Left ventricle myocardium superior (tissue), 1 donor: ENCODE measurements at places on chromosomes 2 and 18. TPM values are rescaled to one million over a fixed set of nuclear protein-coding genes. Genes with fewer than 3 reads are reported as not detected.

GRCh38 chr2:310994-311393 is 23.1 kb upstream of the ALKAL2 start:
- no peak for DNase-seq

GRCh38 chr2:159617646-159618045 is 1.3 kb upstream of the BAZ2B start:
- DNase-seq = no peak

DNA sequence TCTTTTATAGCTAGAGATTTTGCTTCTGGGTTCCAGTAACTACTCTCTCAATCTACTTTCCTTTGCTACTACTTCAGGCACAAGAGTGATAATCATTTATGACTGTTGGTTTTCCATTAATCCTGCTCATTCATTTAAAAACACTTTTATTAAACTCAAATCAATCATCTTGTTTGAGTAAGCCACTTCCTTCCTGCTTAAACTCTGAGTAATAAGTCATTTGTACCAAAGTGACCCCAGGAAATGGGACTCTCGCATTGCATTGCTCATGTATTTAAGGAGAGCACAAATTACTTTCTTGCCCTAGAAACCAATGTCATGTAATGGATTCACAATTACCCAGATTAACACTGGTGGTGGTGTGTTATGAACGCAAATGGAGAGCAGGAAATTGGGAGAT is 270.7 kb upstream of the HNMT start:
- DNase-seq = no peak

- DNase-seq = no peak
These were observed 69.6 kb downstream of the SMC6 start for GRCh38 chr2:17683981-17684380.

DNA sequence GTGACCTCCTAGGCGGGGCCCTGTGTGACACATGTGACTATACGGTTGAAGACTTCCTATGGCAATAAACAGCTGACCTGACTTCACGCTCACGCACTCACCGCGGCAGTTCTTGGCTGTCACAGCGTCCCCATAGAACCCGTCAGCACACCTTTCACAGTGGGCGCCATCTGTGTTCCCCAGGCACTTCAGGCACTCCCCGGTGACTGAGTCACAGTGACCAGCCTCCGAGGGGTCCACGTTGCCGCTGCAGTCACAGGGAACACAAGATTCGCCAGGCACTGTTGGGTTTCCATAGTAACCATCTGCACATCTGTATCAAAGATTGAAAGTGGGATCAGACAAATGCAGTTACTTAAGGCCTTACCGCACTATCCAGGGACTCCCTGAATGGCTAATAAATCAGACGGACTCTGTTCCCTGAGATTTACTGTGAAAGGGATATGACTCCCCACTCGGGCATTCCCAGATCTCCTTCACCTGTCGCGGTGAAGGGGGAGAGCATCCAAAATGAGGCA is 94.5 kb downstream of the LAMA1 start:
- DNase-seq = no peak

DNA sequence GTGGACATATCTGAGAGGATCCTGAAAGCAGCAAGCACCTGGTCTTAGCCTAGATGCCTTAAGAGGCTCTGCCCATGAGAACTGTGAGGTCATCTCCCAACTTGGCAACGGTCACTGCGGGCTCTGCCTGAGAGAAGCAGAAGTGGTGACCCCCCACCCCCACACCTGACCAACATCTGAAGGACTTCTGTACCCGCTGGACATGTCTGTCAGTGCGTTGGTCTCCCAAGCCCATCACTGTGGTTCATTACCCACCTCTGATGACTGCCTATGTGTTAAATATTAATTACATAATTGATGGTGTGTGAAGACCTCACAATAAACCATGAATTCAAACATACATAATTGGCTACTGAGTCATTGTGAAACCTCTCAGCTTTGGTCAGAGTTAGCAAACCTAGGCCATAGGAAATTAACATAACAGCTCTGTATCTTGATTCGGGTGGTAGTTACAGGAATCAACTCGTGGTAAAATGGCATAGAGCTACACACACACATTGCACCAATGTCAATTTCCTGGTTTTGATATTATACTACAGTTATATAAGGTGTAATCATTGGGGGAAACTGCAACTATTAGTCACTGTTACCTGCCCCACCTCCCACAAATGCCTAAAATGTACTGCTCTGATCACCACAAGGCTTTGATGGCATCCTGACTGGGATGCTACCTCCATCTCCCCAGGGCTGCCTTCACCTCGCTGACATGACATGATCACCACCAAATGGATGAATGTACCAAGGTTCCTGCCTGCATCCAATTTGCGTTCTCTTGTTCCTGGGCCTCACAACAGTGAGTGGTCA is 4.3 kb upstream of the GALNT1 start:
- no peak for DNase-seq

GRCh38 chr2:187847245-187848208 is 293.3 kb upstream of the TFPI start:
- no peak for DNase-seq

DNA sequence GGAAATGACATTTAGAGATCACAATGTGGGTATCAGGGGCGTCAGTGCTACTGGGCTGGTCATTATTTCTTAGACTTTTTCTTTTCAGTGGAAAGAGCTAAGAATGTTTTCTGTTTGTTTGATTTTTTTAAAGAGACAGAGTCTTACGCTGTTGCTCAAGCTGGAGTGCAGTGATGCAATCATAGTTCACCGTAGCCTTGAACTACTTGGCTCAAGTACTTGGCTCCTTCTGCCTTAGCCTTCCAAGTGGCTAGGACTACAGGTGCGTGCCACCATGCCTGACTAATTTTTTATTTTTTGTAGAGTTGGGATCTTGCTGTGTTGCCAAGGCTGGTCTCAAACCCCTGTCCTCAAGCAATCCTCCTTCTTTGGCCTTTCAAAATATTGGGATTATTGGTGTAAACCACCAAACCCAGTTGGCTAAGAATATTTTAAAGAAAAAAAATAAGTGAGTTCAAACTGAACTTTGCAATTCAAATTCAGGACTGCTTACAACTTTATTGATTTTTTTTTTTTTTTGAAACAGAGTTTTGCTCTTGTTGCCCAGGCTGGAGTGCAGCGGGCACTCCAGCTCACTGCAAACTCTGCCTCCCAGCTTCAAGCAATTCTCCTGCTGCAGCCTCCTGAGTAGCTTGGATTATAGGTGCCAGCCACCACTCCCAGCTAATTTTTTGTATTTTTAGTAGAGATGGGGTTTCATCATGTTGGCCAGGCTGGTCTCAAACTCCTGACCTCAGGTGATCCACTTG is 154.2 kb downstream of the MIB1 start:
- no peak for DNase-seq

GRCh38 chr2:208189810-208190503 is at the start of gene C2orf80:
C2orf80 (minus strand) TSS chr2:208190030; CDS start chr2:208186986, 3,044 bp downstream.
- no peak for DNase-seq

DNA sequence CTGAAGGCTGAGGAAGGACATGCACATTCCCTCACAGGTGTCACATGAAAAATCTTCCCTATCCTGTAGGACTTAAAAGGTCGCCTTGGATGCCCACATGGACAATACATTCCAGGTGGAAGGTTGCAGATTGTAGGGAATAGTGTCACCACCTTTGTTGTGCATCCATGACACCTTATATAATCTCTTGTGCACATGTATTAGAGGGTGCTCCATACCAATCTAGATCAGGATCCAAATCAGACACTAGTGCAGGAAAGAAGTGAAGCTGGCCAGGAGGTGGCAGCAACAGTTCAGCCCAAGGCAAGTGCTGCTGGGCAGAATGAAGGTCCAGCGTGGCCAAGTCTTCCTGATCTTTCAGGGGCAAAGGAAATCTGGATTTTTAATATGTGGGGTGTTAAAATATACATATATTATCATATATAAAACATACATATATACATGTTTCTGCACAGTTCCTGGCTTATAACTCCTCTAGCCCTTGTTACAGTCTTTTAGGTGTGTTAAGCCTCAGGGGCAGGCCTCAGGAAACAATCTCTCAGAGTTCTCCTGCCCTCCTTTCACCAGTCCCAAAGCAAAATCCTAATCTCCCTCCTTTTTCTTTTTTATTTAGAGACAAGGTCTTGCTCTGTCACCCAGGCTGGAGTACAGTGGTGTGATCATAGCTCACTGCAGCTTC is 16.6 kb downstream of the NIF3L1 start:
- peak; percentile 77 for DNase-seq

GRCh38 chr2:138018866-138019688 is 54.8 kb downstream of the HNMT start:
- DNase-seq = no peak

GRCh38 chr2:29482348-29482747 is 367.1 kb downstream of the CLIP4 start:
- DNase-seq = no peak

- no peak for DNase-seq
These were observed 100.4 kb upstream of the SLC1A4 start for GRCh38 chr2:64888591-64889309.

GRCh38 chr2:42385225-42385624 is 24.2 kb upstream of the COX7A2L start:
- DNase-seq = no peak

DNA sequence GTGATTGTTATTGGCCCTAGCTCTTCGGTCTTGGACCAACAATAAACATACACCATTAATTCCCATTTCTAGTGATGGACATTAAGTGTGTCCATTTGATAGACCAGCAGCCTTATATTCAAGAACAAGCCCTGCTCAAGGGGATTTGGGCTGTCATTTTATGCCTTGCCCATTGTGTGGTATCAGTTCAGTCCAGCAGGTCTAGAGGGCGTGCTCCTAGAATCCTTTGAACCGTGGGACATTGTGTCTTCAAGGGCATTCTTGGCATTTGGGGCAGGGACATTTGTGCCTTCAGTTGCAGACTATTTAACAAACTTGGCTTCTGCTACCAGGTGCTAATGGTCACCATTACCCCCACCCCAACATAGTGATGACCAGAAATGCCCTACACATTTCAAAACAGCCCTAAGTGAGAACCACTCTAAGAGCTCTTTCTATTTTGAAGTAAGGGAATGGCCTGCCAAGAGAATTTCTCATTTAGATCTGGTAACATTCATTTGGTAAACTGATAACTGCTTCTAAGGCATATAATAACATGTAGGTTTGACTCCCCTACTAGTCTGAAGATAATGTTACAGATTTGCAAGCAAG is 284.7 kb downstream of the ALPK2 start:
- no peak for DNase-seq

DNA sequence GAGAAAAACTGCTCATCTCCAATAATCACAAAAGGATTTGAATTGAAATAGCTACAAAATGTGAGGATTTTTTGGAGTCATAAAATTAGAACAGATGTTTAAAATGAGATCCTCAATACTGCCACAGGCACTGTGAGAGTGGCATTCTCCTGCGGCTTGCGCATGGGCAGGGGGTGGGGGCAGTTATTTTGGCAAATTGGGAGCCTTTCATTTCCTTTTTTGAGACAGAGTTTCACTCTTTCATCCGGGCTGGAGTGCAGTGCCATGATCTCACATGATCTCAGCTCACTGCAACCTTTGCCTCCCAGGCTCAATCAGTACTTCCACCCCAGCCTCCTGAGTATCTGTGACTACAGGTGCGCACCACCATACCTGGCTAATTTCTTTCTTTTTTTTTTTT is 42.4 kb downstream of the POMC start:
- DNase-seq = no peak

The COMMD1 gene
- 57.3 TPM for total RNA-seq

The PSME4 gene
- total RNA-seq = 51.0 TPM

The HAAO gene
- total RNA-seq = 1.9 TPM

The CYP20A1 gene
- total RNA-seq = 10.4 TPM

The SERPINB7 gene
- total RNA-seq = not detected
